ENCODE measurements at places on chromosomes 12 and 14. TPM values are rescaled to one million over a fixed set of nuclear protein-coding genes. Genes with fewer than 3 reads are reported as not detected.

The DGKA gene
- total RNA-seq: 236 TPM

- DNase-seq: no peak
These were observed 243.1 kb upstream of the FOXN3 start for GRCh38 chr14:89660166-89660565.

GRCh38 chr12:12819752-12820311 is 6.7 kb downstream of the DDX47 start:
- no peak for DNase-seq

The MANSC1 gene
- total RNA-seq: 0.42 TPM

DNA sequence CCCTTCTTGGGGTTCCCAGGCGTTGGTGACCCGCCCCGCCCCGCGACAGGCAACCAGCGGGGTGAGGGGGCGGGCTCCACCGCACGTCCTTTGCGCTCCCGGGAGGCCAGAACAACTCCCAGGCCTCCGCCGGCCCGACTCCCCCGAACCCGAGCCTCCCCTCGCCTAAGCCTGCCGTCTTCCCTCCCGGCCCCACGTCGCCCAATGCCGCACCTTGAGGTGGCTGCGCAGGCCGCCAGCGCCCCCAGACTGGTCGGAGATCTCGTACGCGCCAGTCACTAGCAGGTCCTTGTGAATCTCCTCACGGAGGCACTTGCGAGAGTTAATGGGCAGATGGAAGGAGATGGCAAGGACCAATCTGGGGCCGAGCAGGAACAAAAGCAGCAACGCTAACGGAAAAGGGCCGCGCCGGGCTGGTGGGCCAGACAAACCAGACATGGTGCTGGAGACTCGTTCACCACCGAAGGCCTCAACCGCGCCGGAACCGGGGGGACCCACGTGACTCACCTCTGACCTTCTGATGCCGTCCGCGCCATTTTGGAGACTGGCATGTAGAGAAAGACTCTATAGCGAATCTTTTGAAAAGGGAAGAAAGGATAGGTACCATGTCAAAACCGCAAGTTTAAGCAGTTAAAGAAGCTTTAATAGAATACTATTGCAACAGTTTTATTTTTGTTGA is at the start of gene TMED10:
TMED10 (minus strand) TSS at position 471 of the 679 bp plus-strand sequence; CDS start at position 438, 33 bp downstream.
- peak; percentile 94 for DNase-seq

- no peak for DNase-seq
These were observed 26.9 kb downstream of the GSTZ1 start for GRCh38 chr14:77347751-77348150.

The KLRG1 gene
- 12.3 TPM for total RNA-seq

- no peak for DNase-seq
These were observed 43.3 kb downstream of the PIK3C2G start for GRCh38 chr12:18304609-18305008.

The DACT1 gene
- total RNA-seq: 0.15 TPM

GRCh38 chr12:91333966-91334365 is 151.3 kb upstream of the DCN start:
- no peak for DNase-seq

DNA sequence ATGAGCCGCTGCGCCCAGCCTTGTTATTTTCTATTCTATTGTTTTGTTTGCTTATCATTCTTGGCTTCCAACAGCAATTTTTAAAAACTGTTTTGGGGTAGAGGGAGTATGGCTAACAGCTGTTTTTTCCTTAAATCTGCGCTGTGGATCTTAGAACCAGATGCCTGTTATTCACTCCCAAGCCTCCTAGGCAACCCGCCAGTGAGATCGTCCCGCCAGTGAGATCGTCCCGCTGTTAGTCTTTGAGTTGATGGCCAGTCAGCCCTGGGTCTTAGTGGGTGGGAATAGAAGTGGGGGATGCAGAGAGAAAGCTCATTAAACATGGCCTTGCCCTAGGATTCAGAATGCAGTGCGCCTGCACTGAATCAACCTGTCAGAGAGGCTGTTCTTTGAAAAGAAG is 67.3 kb upstream of the BICD1 start:
- no peak for DNase-seq

The RALGAPA1 gene
- total RNA-seq: 28.2 TPM

DNA sequence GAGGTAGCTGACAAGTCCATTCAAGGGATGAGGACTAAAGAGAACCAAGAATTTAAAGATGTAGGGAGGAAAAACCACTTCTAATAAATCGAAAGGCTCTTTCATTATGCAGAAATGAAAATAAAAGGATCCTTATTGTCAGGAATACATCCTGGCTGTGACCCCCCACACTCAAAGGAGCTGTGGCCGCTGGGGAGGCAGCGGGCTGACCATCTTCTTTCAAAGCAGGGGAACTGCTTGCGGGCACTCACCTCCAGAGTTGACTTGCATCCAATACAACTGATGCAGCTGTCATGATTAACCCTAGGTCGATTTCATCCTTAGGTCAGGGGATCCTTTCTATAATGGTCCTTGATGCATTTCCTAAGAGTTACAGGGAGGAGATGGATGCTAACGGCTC is 35.3 kb downstream of the TRAFD1 start:
- no peak for DNase-seq

The ABCC9 gene
- total RNA-seq: not detected

DNA sequence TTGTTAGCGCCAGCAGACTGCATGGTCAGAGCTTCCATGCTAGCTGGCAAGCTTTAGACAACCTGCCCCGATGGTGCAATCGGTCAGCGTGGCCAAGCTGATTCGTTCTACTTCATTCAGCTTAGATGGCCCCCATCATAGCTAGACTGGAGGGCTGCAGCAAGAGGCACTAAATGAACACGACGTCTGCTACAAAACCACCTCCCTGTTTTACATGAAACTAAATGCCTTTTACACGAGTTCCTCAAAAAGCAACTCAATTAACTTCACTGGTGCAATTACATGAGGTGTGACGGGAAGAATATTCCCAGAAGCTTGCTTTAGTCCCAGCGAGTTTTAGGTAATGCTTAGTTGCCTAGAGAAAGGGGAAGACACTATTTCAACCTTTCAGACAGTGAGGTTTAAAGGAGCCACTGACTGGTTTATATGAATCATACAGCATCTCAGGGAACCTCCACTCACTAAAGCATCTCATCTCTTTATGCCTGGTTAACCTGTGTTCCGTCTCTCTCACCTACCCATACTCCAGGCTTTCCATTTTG is 8.4 kb downstream of the NIN start:
- no peak for DNase-seq

DNA sequence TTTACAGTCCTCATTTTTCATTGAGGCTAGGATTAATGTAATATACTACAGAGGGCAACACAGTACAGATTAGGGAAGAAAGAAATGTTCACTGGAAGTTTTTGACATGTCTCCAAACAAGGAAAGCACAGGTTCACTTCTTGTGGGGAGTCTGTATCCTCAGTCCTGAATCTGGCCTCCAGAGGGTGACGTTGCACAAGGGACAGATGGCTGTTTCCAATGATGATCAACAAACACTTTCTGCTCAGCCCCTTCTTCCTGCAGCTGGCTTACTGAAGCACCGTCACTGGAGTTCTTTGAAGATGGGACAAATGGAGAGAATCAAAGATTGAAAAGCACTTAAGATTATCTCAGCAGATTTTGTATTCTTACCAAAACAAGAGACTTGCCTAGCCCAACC is 123.3 kb upstream of the OR4E1 start:
- no peak for DNase-seq

GRCh38 chr14:21882226-21882625 is 208.6 kb upstream of the OR4E1 start:
- DNase-seq: no peak

DNA sequence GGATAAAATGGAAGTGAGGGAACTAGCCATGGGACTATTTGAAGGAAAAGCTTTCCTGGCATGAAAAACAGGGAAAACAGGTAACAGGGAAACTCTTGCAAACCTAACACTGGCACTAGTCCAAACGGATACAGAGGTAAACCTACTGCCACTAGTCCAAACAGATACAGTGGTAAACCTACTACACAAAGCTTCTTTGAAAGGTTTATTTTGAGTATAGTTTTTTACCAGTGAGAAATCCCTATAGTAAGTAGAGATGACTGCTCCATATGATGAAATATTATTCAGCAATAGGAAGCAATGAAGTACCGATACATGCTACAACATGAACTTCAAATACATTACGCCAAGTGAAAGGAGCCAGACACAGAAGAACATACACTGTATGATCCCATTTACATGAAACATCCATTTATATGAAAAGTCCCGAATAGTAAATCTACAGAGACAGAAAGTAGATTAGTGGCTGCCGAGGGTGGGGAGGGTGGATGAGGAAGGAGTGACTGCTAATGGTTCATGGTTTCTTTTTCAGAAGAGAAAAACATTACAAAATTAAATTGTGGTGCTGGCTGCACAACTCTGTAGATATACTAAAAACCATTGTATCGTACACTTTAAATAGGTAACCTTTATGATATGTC is 25.5 kb downstream of the SPTLC2 start:
- no peak for DNase-seq

The NTF3 gene
- total RNA-seq: not detected

DNA sequence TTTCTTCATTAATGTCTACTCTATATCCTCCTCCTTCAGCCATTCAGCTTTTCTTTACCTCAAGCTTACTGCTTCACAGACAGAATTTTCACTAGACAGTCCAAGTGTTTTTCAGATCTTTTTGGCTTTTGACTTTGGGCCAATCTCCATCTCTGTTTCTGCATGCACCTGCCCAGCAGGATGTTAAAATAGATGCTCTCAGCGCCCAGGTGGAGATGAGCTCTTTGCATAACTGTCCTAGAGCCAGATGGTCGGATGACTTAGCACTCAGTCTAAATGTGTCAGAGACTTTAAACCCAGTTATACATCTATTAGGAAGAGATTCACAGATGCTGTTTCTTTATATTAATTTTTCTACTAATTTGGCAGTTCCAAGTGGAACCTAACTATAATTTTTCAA is 80.3 kb upstream of the SSTR1 start:
- DNase-seq: no peak

DNA sequence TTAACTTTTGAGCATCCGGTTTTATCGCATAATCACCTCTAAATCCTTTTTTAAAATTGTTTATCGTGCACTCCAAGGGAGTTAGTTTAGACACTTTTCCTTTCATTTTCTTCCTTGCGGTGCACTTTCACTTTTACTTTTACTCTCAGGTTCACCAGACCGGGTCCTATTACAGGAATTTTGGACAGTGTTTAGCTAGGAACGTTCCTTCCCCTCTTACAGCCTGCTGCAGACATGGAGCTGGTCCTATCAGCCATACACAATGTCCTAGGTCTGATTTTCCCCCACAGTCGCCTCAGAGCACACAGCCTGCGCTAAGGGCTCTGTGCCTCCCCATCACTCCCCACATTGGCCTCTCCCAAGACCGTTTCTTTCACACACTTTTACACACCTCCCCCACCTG is 103.9 kb downstream of the ALG10 start:
- no peak for DNase-seq

GRCh38 chr12:66979251-66979650 is 289.9 kb upstream of the CAND1 start:
- no peak for DNase-seq

DNA sequence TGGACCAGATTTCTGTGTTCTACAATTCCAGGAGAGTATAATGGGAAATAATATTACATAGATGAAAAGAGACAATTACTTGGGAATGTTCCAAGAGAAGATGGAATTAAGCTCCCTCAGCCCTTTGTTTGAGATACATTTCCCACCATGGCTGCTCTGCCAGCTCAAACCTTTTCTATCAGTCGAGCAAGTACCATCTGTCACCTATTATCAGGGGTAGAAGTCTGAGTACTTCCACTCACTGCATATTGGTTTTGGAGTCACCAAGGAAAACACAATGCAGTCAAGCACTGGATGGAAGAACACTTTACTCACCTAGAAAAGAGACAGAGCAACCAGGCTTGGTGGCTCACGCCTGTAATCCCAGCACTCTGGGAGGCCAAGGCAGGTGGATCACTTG is 270.4 kb upstream of the FAR2 start:
- no peak for DNase-seq

The GPRC5D gene
- not detected for total RNA-seq

- no peak for DNase-seq
These were observed 13.9 kb downstream of the TMEM119 start for GRCh38 chr12:108583991-108584390.

DNA sequence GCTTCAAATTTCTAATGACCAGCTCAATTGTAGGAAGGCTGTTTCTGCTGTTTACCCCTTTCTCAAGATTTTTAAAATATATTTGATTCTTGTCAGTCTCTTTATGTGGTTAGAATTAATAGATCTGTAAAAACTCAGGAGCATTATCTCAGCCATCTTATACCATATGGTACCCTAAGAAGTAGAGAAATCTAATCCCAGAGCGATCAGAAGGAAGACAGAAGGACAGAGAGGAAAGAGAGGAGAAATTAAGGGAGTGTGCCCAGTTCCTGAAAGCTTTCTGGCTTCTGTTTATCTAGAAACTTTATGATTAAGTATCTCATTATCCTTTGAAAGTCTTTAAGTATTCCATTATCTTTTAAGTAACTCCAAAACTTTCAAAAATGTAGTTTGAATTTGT is 152.1 kb upstream of the NAV3 start:
- DNase-seq: no peak

DNA sequence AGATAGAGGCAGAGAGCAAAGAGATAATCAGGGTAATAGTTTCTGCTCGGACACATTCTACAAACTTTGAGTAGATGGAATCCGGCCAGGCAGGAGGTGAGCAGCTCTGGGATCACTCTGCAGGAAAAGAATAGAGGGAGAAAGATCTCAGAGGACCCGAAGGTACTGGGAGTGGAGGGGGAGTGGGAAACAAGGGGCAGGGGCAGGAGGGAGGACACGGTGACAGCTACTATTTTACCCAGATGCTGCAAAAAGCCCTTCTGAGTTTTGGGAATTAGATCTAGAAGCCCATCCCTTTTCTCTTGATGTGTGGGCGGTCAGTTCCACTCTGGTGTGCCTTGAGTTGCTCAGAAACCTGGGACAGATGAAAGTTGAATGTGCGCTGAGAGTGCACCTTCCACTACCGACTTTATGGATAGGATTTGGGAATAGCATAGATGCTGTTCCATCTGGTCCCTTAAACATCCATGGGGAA is 556 bp downstream of the GPRC5A start:
- DNase-seq: no peak

GRCh38 chr12:104478396-104479122 is 21.8 kb downstream of the CHST11 start:
- peak; percentile 68 for DNase-seq

GRCh38 chr14:97380539-97380941 is 583.4 kb downstream of the VRK1 start:
- DNase-seq: no peak

The TMEM132C gene
- not detected for total RNA-seq

- no peak for DNase-seq
These were observed 393.7 kb upstream of the TMEM132C start for GRCh38 chr12:127873306-127873705.

The RIMKLB gene
- 6.1 TPM for total RNA-seq

GRCh38 chr12:24850496-24850895 is 98.4 kb downstream of the BCAT1 start:
- DNase-seq: no peak

- no peak for DNase-seq
These were observed 20.7 kb downstream of the NT5DC3 start for GRCh38 chr12:103820361-103820760.

GRCh38 chr14:74955229-74956026 is at the start of gene PGF:
PGF (minus strand) TSS chr14:74955597; CDS start chr14:74955242, 355 bp downstream.
- DNase-seq: peak; percentile 18
